ENCODE measurements at places on chromosomes 11 and 22. TPM values are rescaled to one million over a fixed set of nuclear protein-coding genes. Genes with fewer than 3 reads are reported as not detected.

RASSF7 gene
- 7.3 TPM for total RNA-seq

SLC5A12 gene
- 3.4 TPM for total RNA-seq

GRK3 gene
- 19.4 TPM for total RNA-seq

CASP4 gene
- total RNA-seq, result not detected

SCGB1C1 gene
- not detected for total RNA-seq

LARGE1 gene
- 34.5 TPM for total RNA-seq

OR4A16 gene
- total RNA-seq, result not detected

TEAD1 gene
- 84.1 TPM for total RNA-seq

GRCh38 chr11:121067026-121067425 lies 34.0 kb upstream of the TECTA start:
- H3K27me3 ChIP-seq, result no peaks in the 10 kb centered on the region
- peaks cover 13% of the 10 kb centered on the region for H3K4me1 ChIP-seq
- DNase-seq, result no peak
- no peak overlapping the region for H3K4me3 ChIP-seq

DNA sequence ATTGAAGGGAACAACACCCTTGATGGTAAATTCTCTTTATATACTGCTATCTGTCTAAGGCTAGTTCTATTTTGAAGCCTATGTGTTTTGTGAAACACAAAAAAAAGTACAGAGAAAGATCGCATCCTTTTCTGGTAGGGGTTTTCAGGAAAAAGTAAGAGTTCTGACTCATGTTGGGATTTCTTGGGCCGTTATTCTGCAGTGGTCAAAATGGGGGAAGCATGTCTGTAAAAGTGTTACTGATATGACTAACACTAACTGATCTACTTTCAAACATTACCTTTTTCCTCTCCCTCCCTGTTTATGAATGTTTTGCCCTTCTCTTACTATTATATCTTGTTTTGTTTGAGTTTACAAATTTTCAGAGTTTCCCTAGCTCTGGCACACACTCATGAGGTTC lies 53.9 kb downstream of the CTNND1 start:
- no peak overlapping the region for H3K4me3 ChIP-seq
- DNase-seq, result no peak
- H3K4me1 ChIP-seq, result no peaks in the 10 kb centered on the region

DNA sequence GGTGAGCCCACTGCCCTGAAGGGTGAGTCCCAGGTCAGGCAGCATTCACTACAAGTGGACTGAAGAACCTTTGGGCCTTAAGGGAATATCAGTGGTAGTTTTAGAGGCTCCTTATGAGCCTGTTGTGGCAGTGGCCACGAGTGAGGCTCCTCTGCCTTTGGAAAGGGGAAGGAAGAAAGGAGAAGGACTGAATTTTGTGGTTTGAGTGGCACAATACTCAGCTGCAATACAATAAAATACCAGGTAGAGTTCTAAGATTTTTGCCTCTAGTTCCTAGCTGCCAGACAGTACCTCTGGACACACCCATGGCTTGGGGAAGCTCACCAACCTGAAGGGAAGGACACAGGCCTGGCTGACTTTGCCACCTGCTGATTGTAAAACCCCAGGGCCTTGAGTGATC lies 260.9 kb downstream of the DYNC2H1 start:
- H3K4me1 ChIP-seq, result no peaks in the 10 kb centered on the region
- peaks cover 23% of the 10 kb centered on the region for H3K36me3 ChIP-seq
- H3K27me3 ChIP-seq, result no peaks in the 10 kb centered on the region
- no peak overlapping the region for H3K4me3 ChIP-seq
- no peak overlapping the region for H3K27ac ChIP-seq

GRCh38 chr11:102449651-102450570 lies 2.7 kb downstream of the TMEM123 start:
- peaks cover 15% of the 10 kb centered on the region for H3K36me3 ChIP-seq
- peak overlapping the region; percentile 20 for H3K27ac ChIP-seq
- no peak for DNase-seq
- H3K4me3 ChIP-seq, result peak overlapping the region; percentile 99

GRCh38 chr22:40239345-40239683 lies 61.6 kb downstream of the TNRC6B start:
- H3K4me1 ChIP-seq, result peaks cover 46% of the 10 kb centered on the region
- H3K36me3 ChIP-seq, result no peaks in the 10 kb centered on the region
- H3K27ac ChIP-seq, result no peak overlapping the region
- DNase-seq, result no peak
- no peaks in the 10 kb centered on the region for H3K27me3 ChIP-seq

- DNase-seq, result no peak
- no peak overlapping the region for H3K27ac ChIP-seq
- H3K4me1 ChIP-seq, result no peaks in the 10 kb centered on the region
- H3K36me3 ChIP-seq, result no peaks in the 10 kb centered on the region
These were observed 316.6 kb downstream of the MIAT start for GRCh38 chr22:26974034-26974433.

DNA sequence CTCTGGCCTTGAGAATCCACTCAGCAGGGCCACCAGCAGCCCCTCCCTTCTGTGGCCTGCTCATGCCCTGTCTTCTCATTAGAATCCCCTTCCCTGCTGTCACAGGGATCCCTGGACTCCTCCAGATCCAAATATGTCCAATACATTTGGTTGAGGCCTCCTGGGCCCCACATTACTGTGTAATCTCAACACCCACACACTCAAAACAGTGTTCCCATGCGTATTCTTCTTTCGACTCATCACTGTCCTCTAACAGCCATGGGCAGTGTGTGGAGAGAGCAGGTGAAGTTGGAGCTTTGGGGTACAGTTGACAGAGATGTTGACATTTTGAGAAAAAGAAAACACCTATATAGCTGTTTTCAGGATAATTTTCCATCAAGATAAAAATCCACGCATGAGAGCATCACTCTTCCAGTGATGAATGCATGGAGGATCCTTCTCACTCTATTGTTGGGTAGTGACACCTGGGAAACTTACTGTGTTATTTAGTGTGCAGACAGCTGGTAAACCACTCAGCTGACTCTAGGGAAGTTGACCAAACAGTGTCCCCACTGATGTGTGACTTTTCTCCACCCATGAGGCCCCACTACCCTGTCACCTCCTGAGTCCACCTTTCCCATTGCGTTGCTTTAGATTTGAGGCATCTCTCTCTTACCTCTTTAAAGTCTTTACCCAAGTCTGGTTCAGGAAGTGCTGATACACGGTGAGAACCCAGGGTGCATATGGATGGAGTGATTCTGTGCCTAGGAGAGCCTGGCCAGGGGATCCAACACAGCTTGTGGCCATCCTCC lies 28.7 kb upstream of the VPREB1 start:
- H3K36me3 ChIP-seq, result no peaks in the 10 kb centered on the region
- no peak for DNase-seq
- peaks cover 73% of the 10 kb centered on the region for H3K27me3 ChIP-seq
- no peak overlapping the region for H3K4me3 ChIP-seq
- H3K27ac ChIP-seq, result no peak overlapping the region

GRCh38 chr11:62461740-62462507 lies 43.1 kb downstream of the SCGB1A1 start:
- H3K27me3 ChIP-seq, result peaks cover 3% of the 10 kb centered on the region
- no peak for DNase-seq
- no peak overlapping the region for H3K4me3 ChIP-seq
- peaks cover 4% of the 10 kb centered on the region for H3K4me1 ChIP-seq

- peaks cover 5% of the 10 kb centered on the region for H3K4me1 ChIP-seq
- H3K27me3 ChIP-seq, result peaks cover 13% of the 10 kb centered on the region
- H3K27ac ChIP-seq, result no peak overlapping the region
These were observed 30.3 kb upstream of the NECTIN1 start for GRCh38 chr11:119759324-119759723.

DNA sequence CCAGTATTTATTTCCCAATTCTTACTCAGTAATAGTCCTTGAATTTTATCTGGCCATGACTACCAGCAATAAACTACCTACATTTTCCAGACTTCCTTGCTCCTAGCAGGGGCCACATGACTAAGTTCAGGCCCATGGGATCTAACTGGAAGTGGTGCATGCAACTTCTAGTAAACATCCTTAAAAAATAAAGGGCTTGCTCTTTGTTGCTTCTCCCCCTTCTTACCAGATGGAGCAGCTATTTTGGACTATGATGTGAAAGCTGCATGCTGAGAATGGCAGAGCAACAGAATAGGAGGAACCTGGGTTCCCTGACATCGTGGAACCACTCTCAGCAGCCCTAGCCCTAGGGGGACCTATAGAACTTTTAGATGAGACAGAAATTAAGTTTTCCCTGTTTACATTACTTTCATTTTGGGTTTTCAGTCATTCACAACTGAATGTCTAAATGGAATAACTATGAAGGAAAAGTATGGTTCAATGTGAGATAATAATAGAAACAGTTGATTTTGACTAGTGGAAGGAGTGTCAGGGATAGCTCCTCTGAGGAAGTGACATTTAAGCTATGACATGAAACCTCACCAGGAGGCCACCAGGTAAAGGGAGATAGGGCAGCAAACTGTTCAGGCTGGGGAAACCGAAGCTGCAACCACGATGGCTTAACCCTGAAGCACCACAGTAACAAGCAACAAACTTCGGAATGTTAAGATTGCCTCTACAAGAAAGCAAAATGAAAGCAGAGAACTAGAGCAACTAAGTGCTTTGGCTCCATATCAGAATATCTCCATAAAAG lies 48.9 kb downstream of the PHF21A start:
- no peak overlapping the region for H3K27ac ChIP-seq
- H3K4me3 ChIP-seq, result no peak overlapping the region
- DNase-seq, result no peak
- no peaks in the 10 kb centered on the region for H3K27me3 ChIP-seq
- H3K4me1 ChIP-seq, result no peaks in the 10 kb centered on the region

- H3K4me3 ChIP-seq, result no peak overlapping the region
- H3K36me3 ChIP-seq, result peaks cover 3% of the 10 kb centered on the region
- no peak overlapping the region for H3K27ac ChIP-seq
- no peaks in the 10 kb centered on the region for H3K27me3 ChIP-seq
- DNase-seq, result no peak
- peaks cover 23% of the 10 kb centered on the region for H3K4me1 ChIP-seq
These were observed 237.0 kb downstream of the MIAT start for GRCh38 chr22:26894362-26894761.

DNA sequence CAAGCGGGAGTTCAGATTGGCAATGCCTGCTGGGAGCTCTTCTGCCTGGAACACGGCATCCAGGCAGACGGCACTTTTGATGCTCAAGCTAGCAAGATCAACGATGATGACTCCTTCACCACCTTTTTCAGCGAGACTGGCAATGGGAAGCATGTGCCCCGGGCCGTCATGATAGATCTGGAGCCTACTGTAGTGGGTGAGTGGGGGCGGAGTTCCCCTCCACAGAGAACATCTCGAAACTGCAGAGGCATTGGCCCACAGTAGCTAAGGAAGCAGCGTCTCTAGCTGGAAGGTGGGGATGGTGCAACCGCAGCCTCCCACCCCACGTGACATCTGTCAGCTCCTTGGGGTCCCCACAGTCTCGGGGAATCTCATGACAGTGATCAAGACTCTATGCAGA lies 10.9 kb downstream of the TUBA8 start:
- no peaks in the 10 kb centered on the region for H3K36me3 ChIP-seq
- H3K27me3 ChIP-seq, result no peaks in the 10 kb centered on the region
- no peak for DNase-seq
- peak overlapping the region; percentile 19 for H3K27ac ChIP-seq
- H3K4me1 ChIP-seq, result no peaks in the 10 kb centered on the region

DNA sequence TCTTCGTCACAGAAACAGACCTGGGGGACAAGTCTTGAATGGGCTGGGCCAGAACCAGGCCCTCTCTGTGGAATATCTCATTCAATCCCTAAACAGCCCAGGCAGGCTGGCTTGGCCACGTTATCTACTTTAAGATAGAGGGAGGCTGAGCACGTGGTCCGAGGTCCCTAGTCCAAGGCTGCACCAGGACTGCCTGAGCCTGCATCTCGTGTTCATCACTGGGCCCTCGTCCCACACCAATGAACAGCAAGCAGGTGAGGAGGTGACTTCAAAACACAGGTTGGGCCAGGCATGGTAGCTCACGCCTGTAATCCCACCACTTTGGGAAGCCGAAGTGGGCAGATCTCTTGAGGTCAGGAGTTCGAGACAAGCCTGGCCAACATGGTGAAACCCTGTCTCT lies 20.3 kb upstream of the FGF3 start:
- DNase-seq, result no peak
- no peaks in the 10 kb centered on the region for H3K36me3 ChIP-seq
- H3K4me3 ChIP-seq, result no peak overlapping the region
- peaks cover 13% of the 10 kb centered on the region for H3K4me1 ChIP-seq
- H3K27me3 ChIP-seq, result peaks cover 26% of the 10 kb centered on the region

DNA sequence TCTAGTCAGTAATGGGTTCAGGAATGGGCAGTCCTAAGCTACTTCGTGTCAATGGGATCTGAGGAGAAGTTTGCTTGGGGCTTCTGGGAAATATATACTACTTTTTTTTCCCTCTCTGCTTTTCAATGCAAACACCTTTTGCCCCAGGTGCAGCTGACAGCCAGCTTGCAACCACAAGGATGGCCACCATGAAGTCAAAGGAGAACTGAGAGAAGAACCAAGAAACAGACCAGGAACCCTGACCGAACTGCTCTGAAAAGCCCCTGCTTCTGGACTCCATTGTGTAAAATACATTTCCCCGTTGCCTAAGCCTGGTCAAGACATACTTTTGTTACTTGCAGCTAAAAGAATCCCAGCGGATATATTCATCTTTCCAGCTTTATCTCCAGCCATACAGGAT lies 20.1 kb upstream of the CD44 start:
- DNase-seq, result no peak
- H3K36me3 ChIP-seq, result no peaks in the 10 kb centered on the region
- H3K27ac ChIP-seq, result no peak overlapping the region
- H3K4me3 ChIP-seq, result no peak overlapping the region

DNA sequence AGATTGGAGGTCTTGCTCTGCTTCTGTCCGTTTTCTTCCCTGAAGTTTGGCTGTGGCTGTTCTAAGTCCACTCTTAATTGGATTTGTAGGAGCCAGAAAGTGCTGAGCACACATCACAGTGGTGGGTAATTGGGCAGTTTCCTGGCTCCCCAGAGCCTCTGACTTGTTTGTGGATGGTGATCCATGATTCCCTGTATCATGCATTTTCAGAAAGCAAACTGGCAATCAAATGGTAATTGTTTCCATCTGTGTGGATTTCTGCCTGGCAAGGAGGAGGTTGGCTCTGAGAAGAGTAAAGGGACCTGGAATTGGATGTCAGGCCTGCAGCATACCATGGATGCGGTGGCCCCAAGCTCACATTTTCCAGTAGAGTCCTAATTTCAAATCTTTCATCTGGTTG lies 49.5 kb downstream of the PPFIBP2 start:
- H3K27me3 ChIP-seq, result no peaks in the 10 kb centered on the region
- H3K4me3 ChIP-seq, result no peak overlapping the region
- peaks cover 5% of the 10 kb centered on the region for H3K4me1 ChIP-seq
- H3K27ac ChIP-seq, result no peak overlapping the region

- H3K4me3 ChIP-seq, result no peak overlapping the region
- H3K4me1 ChIP-seq, result no peaks in the 10 kb centered on the region
- H3K27me3 ChIP-seq, result peaks cover 26% of the 10 kb centered on the region
- DNase-seq, result no peak
- no peak overlapping the region for H3K27ac ChIP-seq
These were observed 53.5 kb downstream of the ENTHD1 start for GRCh38 chr22:39839917-39840510.

GRCh38 chr11:37407461-37407860 lies 809.4 kb upstream of the RAG2 start:
- no peaks in the 10 kb centered on the region for H3K36me3 ChIP-seq
- DNase-seq, result no peak
- H3K27me3 ChIP-seq, result no peaks in the 10 kb centered on the region
- no peaks in the 10 kb centered on the region for H3K4me1 ChIP-seq
- no peak overlapping the region for H3K4me3 ChIP-seq

- peak; percentile 95 for DNase-seq
- H3K4me3 ChIP-seq, result peak overlapping the region; percentile 78
- no peak overlapping the region for H3K27ac ChIP-seq
- peaks cover 5% of the 10 kb centered on the region for H3K27me3 ChIP-seq
- no peaks in the 10 kb centered on the region for H3K36me3 ChIP-seq
These were observed 3.1 kb downstream of the CBX6 start for GRCh38 chr22:38868886-38869381.

- no peak overlapping the region for H3K27ac ChIP-seq
- DNase-seq, result no peak
- no peaks in the 10 kb centered on the region for H3K36me3 ChIP-seq
- no peak overlapping the region for H3K4me3 ChIP-seq
These were observed 83.6 kb downstream of the PIWIL4 start for GRCh38 chr11:94650756-94651155.
